ENCODE measurements at places on chromosomes 4 and X.

DNA sequence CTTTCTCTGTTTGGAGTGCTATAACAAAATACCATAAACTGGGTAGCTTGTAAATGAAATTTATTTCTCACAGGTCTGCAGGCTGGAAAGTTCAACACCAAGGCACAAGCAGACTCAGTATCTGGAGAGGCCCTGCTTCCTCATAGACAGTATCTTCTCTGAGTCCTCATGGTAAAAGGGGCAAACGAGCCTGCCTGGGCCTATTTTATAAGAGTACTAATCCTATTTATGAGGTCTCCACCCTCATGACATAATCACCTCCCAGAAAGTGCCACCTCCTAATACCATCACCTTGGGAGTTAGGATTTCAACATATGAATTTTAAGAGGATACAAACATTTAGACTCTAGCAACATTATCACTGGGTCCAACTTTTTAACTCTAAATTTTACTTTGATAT lies 200.3 kb downstream of the STPG2 start:
- no peak for DNase-seq

DNA sequence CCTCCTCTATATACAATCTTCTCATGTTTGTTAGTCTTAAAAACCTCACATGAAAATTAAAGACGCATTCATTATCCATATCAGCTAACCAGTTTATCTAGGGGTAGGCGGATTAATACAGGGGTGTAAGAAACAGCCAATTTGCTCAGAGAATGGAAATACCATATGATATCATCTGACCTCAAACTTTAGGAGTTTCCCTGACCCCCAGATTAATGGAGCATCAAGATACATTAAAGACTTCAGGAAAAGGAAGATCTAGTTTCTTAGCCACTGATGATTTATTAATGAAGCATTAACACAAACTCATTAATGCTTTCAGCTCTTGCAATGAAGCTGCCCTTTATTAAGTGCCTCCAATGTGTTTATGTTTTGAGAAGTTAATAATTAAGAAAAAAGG lies 67.5 kb downstream of the CAMK2D start:
- no peak for DNase-seq

GRCh38 chr4:150971901-150972300 lies 43.2 kb downstream of the LRBA start:
- no peak for DNase-seq

DNA sequence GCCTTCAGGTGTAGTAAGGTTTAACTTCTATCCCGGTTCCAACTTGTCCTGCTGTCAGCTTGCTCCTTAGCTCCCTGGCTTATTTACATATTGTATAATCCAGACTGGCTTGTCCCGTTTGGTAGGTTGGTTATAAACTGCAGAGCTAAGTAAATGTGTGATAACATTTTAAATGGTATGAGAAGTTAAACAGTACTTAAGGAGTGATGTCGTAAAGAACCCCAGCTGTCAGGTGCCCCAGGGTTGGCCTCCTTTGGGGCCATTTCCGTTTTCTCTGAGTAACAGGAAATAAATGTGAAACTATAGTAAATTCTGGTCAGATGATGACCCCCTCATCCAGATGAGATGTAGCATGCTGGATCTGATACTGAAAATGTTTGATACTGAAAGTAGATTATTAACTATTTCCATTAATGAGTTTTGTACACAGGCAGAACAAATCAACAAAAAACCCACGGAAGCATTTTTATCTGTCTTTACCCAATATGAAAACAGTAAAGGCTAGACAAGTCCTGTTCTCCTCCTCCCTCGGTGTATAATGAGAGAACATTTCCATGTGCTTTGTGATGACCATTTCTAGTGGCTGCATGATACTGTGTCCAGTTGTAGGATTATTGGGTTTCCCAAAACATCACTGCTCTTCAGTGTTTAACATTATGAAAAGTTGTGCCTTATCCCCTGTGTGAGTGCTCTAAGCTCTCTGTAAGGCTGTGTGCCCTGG lies 22.4 kb downstream of the GAB1 start:
- no peak for DNase-seq

GRCh38 chr4:184732126-184732525 lies 1.8 kb downstream of the CENPU start:
- no peak for DNase-seq

DNA sequence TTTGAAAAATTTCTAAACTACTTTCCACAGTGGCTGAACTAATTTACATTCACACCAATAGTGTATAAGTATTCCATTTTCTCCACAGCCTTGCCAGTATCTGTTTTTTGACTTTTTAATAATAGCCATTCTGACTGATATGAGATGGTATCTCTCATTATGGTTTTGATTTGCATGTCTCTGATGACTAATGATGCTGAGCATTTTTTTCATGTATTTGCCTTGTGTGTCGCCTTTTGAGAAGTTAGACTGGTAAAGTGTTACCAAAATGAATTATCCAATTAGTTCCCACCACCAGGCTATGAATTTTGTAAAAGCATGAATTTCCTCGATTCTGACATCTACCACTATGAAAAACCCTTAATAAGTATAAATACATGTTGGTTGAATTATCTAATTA lies 242.2 kb upstream of the GK2 start:
- DNase-seq, result no peak

DNA sequence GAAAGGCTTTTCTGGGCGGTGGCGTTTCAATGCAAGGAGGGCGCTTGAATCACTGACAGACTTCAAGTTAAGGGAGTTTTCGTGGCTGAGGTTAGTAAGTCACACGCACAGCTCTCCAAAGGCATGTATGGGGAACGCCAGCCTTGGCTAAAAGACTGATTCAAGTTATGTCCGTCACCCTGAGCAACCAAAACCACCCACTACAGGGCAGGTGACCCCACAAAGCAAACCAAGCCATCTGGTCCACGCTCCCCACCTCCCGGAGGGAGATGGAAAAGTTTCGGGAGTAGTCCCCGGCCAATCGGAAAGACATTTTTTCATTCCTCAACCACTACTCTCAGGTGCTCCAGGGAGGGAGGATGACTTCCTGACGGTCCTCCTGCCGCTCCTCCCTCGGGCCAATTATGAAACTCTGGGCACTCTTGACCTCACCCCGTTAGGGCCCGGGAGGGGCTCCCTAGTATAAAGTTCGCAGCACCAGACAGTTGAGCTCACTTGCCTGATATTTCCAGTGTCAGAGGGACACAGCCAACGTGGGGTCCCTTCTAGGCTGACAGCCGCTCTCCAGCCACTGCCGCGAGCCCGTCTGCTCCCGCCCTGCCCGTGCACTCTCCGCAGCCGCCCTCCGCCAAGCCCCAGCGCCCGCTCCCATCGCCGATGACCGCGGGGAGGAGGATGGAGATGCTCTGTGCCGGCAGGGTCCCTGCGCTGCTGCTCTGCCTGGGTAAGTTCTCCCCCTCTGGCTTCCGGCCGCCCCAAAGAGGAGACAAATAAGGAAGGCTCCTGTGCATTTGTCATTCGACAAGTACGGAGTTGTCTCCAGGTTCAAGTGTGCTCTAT lies at the start of gene EREG:
EREG (plus strand) TSS at position 494 of the 840 bp plus-strand sequence; CDS start at position 658, 164 bp downstream.
- DNase-seq, result no peak

DNA sequence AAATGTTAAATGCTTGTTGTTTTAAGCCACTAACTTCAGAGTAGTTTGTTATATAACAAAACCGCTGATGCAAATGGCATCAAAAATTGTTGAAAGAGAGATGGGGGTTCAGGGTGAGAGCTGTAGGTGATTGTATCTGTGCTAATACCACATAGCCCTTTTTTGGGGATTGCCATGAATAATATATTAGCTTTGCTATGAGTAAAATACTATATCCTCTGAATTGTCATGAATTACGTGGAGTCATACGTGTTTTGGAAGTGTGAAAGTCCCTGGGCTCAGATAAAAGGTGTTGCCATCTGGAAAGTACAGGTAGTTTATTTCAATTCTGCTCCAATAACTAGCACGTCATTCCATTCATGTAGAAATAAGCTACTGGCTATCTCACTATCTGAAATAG lies 30.6 kb downstream of the DYNLT3 start:
- DNase-seq, result no peak

- DNase-seq, result no peak
Measured at GRCh38 chr4:186651624-186652023, 72.0 kb downstream of the FAT1 start.
